ENCODE measurements at places on chromosomes 1 and 21. TPM values are rescaled to one million over a fixed set of nuclear protein-coding genes. Genes with fewer than 3 reads are reported as not detected.

The LCA5L gene
- not detected for total RNA-seq

DNA sequence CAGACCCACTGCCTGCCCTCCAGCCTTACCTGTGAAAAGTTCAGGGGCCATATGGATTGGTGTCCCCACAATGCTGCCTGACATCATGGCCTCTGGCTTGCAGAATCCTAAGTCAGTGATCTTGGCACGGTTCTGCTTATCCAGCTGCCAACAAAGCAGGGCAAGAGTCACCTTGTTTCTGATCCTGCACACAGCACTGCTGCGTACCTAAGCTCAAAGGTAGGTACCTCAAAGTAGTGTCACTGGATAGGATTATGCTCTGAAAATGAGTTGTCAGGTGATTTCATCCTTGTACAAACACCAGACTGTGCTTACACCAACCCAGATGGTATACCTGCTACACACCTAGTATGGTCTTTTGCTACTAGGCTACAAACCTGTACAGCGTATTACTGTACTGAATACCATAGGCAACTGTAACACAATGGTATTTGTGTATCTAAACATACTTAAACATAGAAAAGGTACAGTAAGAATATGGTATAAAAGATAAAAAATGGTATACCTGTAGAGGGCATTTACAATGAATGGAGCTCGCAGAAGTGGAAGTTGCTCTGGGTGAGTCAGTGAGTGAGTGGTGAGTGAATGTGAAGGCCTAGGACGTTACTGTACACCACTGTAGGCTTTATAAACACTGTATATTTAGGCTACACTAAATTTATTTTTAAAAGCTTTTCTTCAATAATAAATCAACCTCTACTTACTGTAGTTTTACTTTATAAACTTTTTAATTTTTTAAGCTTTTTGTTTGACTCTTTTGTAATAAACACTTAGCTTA, 29.1 kb upstream of the RBBP5 start:
- DNase-seq: no peak

GRCh38 chr21:31847761-31848160, 25.1 kb upstream of the HUNK start:
- no peak for DNase-seq

- no peak for DNase-seq
These were observed 54.8 kb downstream of the SIPA1L2 start for GRCh38 chr1:232574889-232575762.

DNA sequence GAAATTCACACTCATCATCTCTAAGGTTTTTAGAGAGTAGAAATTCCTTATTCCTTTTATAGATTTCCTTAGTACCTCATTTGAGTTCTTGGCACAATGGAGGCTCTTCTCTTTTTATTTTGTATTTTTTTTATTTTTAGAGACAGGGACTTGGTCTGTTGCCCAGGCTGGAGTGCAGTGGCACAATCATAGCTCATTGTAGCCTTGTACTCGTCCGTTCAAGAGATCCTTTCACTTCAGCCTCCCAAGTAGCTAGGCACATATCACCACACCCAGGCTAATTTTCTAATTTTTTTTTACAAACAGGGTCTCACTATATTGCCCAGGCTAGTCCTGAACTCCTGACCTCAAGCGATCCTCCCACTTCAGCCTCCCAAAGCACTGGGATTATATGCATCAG, 29.6 kb downstream of the RGL1 start:
- DNase-seq: no peak

DNA sequence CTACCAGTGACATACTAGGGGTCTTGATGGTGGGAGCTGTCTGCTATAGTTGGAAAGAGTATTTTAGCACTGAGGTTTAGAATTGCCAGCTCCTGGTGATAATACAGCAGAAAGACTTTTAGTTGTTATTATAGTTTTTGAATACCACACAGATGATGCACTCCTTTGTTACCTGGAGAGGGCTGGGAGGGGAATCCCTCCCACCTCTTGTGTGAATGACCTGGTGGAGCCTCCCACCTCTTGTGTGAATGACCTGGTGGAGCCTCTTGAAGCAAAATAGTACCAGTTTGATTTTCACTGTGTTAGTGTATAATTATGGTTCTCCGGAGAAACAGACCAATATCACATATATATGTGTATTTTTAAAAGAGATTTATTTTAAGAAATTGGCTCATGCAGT, 3.3 kb downstream of the DISP1 start:
- DNase-seq: no peak

GRCh38 chr1:93120614-93121013, 41.5 kb downstream of the MTF2 start:
- DNase-seq: no peak

GRCh38 chr1:113672491-113672890, 86.8 kb downstream of the PHTF1 start:
- DNase-seq: no peak

The CHIA gene
- not detected for total RNA-seq

- peak; percentile 80 for DNase-seq
These were observed 42.8 kb upstream of the DMBX1 start for GRCh38 chr1:46446646-46447498.

DNA sequence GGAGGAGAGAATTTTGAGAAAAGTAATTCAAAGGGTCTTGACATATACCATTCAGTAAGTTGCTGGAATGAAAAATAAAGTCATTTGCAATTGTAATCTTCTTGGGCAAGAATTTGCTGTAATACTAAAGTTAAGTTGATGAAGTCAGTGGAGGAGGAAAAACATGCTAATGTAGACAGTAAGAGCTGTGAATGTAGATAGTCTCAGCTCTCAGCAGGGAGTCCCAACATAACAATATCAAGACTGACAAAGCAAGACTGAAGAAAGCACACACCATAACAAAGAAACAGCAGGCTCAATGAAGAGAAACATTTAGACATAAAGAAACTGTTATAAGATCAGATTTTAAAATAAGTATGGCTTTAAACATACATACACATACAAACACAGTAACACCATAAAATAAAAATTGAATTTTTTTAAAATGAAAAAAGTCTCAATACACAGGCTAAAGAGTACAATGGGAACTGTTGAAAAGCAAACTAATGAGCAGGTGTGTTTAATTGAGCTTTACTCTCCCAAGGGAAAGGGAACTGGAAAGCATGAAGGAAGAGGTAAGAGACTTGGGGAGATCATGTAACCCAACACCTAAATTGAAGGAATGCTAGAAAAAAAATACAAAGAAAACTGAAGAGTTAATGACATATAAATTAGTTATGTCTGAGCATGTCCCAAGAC, 336.3 kb upstream of the NCAM2 start:
- no peak for DNase-seq

The CNTN2 gene
- total RNA-seq: not detected

GRCh38 chr21:41613533-41613909, 105.6 kb upstream of the TMPRSS2 start:
- DNase-seq: no peak

The COL11A1 gene
- not detected for total RNA-seq

GRCh38 chr1:214330222-214330621, 49.3 kb downstream of the SMYD2 start:
- DNase-seq: no peak

DNA sequence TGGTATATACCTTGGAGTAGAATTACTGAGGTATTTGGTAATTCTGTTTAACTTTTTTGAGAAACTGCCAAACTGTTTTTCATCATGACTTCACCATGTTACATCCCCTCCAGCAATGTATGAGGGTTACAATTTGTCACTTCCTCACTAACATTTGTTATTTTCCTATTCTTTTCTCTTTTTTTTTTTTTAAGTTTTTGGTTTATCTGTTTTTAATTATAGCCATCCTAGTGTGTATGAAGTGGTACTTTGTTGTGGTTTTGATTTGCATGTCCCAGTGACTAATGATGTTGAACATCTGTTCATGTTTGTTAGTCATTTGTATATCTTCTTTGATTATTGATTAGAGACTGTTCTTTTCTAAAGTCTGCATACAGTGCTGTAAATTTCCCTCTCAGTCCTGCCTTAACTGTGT, 147.3 kb downstream of the HS2ST1 start:
- no peak for DNase-seq

DNA sequence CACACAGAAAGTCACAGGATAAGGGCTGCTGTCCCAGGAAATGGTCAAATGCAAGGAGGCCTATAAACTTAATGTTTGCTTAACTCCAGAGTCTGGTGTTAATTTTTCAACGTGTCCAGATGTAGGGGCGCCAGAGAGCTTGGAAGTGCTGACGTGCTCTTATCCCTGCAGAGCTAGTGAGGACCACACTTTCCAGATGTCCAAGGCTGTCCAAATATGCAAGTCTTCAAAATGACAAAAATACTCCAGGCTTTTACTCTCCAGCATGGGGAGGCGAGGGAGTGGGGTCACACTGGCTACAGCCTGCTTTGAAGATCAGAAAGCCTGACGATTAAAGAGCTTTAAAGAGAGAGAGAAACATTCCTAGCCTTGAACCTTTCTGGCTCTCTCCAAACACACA, 57.6 kb downstream of the ABCA4 start:
- no peak for DNase-seq

The RGL1 gene
- 2.6 TPM for total RNA-seq

Data from activated CD4-positive, alpha-beta T cell treated with anti-CD3 and anti-CD28 coated beads, Interleukin-2, amount 10 ng/mL, durations not matched to agents 7 days and 5 days (primary cell).